ENCODE measurements at places on chromosomes 3 and 15.

DNA sequence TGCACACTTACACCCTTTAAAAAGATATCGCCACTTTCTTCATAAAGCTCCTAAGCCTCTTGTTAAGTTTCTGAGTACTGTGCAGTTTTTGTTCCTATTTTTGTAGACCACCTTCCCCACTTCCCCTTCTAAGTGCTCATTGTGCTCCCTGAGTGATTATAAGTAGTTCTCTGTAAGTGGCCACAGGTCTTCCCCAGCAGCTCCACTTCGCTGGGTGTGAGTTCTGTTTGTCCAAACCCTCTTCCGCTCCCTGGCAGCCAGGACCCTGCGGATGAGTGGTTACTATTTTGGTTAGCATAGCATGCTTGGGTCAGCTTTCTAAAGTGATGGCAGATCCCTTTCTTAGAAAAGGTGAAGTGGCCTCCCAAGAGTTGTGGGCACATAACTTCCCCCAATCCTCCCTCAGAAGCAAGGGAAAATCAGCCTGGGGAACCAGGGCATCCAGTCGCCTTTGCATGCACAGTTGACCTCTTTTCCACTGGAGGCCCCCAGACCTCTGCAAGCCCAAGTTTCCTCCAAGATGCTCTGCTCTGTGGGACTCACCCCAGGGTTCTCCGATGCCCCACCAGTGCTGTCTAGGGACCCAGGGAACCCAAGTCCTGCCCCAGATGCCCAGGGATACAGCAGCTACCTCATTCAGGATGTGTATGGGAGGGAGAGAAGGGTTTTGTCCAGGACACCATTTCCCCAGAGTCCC is 69.6 kb downstream of the ATP10A start:
- peak; percentile 83 for DNase-seq

- DNase-seq: no peak
These were observed 790.1 kb downstream of the PLOD2 start for GRCh38 chr3:145370870-145371269.

GRCh38 chr3:186044968-186045367 is 63.9 kb downstream of the ETV5 start:
- DNase-seq: no peak

- DNase-seq: peak; percentile 62
These were observed 71.7 kb downstream of the TMCO5A start for GRCh38 chr15:38005953-38006808.

- peak; percentile 17 for DNase-seq
These were observed 34.8 kb upstream of the RAB6B start for GRCh38 chr3:133930341-133930933.

DNA sequence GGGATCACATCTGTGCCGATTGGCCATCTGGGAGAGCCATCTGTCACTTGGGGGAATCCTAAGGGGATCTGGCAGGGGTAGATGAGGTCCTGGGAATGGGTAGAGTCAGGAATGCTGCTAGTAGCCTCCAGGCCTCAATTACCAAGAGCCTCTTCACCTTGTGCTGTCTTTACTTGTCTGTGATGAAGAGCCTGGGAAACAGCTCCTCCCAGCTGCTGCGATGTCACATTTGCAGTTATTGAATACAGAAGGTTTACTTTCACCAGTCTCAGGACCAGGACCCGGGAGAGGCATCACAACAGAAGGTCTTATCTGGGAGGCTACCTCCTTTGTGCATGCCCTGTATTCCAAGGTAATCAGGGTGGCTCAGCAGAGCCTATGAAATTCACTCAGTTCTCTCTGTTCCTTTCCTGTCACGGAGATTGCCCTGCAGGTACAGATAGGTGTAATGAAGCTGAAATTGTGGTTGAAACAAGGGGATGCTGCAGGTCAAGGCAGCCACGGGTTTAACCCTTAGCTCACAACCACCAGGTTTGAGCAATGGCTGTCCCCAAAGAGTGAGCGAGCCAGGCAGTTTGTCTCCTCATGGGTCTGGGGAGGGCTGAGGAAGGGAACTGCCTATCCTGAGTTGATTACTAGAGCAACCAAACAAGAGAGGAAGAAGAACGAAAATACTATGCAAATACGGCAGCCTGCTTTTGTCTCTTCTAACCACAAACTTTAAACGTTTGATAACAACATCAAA is 298.9 kb upstream of the RORA start:
- no peak for DNase-seq

- no peak for DNase-seq
These were observed 62.0 kb upstream of the BCL6 start for GRCh38 chr3:187807086-187807862.

DNA sequence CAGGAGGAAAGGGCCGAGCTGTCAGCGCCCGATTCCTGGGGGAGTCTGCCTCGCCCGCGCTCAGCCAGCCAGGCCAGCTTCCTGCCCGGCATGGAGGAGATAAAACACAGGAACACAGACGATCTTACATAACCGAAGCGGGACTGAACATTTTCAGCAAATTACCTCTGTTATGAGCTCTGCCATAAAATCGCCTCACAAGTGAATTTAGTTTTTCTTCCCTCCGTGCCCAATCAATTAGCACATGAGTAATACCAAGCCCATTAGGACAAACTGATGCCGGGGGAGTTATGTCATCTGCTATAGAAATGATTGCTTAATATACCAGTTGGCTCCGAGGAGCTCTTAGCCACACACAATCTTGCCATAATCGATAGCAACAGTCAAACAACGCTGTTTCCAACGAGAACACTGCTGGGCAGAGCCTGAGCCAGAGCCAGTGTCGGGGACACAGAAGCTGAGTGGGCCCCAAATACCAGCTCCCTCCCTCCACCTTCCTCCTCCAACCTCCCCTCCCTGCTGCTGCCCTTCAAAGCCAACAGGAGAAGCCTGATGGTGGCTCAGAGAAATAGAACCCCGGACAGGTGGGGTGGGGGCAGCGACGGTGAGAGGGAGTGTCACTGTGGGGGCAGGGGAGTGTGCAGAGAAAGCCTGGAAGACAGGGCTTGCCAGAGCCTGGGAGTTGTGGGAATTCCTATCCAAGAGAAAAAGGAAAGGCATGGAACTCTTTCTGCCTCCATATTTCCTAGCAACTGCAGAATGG is 279.4 kb upstream of the TLE3 start:
- DNase-seq: peak; percentile 46

DNA sequence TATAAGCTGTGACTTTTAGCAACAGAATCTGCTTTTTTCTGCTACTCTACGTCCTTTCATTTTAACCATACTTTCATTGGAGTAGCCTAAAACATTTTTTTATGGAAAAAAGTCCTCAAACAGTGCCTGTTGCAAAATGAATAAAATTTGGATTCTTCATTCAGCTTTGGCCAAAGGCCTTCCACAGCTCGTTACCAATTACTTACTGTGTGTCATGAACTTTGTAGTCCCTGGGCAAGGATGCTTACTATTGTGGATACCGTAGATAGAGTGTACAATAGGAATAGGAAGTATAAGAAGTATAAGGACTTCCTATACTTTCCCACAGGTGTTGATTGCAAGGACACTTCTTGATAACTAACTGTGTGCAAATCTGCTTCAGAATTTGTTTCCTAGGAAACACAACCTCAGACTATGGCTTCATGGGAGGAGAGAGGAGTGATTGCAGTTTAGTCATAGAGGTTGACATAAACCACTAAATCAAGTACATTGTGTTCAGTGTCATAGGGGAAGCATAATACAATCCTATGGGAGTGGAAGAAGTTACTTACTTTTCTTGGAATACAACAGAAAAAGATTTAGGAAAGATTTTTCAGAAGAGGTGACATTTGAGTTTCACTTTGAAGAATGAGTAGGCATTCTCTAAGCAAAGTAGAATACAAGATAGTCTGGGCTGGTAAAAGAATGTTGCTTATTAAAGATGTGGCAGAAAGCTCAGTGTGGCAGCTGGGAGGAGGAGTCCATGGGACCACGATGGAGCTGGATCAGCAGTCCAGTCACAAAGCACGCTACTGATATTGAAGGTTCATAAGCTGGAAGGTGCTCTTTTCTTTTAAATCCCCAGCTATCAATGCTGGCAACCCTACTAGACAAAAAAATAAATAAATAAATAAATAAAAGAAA is 309.7 kb upstream of the TPRG1 start:
- no peak for DNase-seq

DNA sequence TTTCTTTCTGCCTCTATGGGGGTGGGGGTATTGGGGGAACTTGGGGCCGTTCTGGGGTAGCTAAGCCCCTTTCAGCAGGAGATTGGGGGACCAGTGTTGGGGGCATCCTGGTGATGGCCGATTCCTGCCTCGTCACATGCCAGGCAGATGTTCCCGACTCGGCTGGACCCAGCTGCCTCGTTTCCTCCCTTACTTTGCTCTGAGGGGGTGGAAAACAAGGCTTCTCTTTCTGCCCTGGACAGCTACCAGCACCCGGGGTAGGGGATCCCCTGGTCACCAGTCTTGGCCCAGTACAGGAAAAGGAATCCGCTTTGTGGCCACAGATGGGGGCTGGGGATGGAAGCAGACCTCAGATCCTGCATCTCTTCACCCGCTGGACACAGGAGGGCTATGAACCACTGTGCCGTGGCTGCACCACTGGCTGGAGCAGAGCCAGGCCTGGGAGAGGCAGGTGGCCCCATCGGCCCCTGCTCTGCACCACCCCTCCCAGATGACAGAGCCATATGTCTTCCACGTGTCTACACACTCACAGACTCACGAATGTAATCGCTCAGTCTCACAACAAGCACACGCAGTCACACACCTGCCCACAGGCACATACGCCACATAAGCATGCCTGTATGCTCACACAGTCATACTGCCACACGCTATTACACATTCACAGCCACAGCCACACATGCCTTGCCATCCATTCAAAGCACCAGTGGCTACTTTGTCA is 12.4 kb downstream of the SNX33 start:
- DNase-seq: no peak

- DNase-seq: peak; percentile 73
These were observed 151.5 kb downstream of the LRRK1 start for GRCh38 chr15:101070502-101071273.

GRCh38 chr3:71690341-71690841 is 34.8 kb downstream of the EIF4E3 start:
- no peak for DNase-seq

DNA sequence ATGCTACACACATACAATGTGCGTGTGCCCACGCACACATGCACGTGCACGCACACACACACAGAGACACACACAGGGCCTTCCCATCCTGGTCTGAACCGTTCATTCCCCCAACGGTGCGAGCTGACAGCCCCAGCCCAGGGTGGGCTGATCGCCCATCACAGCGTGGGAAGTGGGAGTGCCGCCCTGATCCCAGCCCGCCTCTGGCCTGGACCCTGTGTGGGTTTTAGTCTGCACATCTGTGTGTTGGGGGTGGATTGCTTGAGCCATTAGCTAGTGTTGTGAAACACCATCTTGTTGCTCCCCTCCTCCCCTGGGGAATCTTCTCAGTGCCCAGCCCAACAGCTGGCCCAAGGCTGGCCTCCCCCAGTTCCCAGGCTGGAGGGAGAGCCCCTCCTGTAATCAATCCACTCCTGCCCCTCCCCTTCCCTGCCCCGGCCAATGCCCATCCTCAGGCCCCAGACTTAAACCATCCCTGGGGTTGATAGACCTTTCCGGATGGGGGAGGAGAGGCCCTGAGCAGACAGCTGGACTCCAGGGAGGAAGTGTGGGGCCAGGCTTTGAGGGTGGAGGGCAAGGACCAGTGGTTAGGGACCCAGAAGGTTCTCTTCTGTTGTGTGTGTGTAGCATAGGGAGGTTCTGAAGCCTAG is 8.3 kb downstream of the SEMA3G start:
- peak; percentile 53 for DNase-seq

DNA sequence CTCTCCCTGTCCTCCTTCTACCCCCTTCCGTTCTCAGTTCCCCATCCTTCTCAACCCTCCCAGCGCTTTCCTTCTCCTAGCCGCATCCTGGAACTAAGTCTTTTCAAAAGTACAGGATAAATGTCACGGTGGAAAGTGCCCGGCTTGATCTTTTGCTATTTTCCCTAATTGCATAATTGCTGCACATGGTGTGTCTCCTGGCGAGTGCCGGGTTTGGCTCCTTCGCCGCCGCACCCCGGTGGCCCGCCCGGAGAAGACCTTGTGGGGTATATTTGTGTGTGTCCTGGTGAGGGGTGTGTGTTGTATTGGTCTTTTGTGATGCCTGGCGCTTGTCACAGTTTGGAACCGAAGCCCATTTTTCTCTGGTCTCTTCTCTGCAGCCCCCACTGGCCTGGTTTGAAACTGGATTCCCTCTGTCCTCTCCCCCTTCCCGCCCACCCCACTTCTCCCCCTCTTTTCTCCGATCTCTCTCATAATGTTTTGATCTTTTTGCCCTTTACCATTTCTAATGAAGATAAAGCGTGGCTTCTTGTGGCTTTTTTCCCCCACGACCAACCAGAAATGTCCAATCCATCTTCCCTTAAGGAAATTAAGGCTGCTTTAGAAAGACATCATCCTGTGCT is 692 bp downstream of the UBE2E2 start:
- peak; percentile 35 for DNase-seq

DNA sequence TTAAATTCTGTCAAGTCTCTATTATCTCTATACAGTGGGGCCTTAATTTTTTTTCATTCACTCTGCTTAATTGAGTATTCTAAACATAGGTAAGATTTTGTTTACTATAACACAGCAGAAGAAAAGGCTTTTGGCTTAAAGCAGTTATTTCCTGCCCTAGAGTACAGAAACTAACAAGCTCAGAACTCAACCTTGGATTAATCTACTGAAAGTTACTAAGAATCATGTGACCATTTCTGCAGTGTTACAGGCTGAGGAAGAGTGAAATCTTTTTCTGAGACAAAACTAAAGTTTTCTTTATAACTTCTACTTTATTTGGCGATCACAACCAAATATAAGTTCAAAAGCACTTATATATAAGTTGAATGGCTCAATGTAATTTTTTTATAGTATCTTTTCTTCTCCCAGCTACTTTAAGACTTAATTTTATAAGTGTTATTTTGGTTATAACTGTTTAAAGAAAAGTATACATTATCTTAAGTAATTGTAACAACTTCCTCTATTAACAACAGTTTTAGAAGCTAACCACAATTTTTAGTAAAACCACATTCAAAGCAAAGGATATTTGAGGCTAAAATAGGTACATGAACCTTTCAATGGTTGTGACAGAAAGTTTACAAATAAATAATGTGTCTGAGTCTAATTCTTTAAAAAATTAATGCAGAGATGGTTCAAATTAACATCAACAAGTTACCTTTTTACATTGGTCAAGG is 240.6 kb upstream of the NAALADL2 start:
- peak; percentile 32 for DNase-seq

DNA sequence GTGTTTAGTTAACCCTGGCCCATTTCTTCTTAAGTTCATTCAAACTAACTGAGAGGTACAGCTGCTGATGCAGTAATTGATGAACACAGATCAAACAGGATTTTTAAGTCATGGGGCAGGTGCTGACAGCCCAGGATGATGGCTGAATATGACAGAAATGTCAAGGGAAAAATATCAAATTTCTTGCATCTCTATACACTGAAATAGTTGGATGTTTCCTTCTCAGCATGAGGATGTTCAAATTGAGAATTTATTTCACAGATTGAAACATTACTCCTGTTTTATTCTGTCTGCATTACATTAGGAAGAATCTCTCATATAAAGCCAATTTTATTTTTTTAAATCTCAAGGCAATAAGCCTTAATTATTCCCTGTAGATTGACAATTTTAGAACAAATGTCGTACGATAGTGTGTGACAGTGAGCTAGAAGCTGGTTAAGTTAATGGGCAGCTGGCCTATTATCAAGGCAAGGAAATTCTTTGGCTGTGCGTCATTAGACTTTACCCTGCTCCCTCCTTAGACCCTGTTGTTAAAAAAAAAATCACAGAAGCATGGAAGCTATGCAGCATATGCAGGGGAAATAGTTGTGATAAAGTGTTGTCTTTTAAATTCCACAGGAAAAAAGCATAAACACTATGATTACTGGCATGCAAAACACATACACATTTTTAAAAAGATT is 183.8 kb upstream of the KCNMB2 start:
- no peak for DNase-seq

All from suppressor macrophage (primary cell).